ENCODE measurements at places on chromosomes 7 and 10.

DNA sequence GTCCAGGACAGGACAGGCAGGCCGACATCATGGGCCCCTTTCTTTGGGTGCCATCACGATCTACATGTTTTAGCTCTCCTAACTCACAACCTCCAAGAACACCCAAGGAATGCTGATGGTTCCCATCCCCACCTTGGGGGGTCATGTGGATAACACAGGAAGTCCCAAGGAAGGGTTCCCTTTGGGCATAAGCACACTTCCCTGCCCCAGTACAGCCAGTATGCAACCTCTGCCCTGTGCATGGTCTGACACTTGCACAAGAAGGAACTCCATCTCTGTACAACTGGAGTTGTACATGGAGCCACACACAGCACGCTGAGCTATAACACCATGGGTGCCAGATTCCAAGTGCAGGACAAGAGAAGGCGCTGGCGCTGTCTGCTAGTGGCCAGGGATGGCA, 11.0 kb downstream of the MAT1A start:
- no peak for DNase-seq

DNA sequence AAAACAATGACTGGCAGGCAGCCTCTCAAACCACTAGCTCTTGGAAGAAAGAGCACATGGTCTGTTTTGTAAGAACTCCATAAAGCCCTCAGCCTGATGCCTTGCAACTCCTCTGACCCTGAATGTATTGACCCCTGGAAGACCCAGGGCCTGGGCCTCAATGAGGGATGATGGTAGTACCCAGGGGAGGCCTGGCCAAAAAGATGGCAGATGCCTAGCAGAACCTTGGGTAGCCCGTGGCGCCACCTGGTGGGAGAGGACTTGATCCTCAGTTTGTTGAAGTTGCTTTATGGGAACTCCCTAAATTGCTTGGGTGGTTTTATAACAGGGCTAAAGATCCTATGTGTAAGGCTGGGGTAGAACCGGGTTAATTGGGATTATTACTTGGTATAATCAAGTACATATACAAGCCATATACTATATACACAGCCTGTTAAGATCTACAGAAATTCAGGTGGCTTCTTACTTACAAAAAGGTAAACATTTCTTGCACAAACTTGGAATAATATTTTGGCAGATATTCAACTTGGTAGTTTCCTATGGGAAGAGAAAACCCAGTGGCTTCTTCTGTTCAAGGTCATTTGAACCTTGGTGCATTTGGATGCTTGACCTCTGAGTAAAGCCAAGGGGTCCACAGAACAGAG, 95.8 kb upstream of the CACUL1 start:
- DNase-seq = peak; percentile 72

GRCh38 chr10:24435374-24435773, 226.4 kb downstream of the KIAA1217 start:
- peak; percentile 73 for DNase-seq

DNA sequence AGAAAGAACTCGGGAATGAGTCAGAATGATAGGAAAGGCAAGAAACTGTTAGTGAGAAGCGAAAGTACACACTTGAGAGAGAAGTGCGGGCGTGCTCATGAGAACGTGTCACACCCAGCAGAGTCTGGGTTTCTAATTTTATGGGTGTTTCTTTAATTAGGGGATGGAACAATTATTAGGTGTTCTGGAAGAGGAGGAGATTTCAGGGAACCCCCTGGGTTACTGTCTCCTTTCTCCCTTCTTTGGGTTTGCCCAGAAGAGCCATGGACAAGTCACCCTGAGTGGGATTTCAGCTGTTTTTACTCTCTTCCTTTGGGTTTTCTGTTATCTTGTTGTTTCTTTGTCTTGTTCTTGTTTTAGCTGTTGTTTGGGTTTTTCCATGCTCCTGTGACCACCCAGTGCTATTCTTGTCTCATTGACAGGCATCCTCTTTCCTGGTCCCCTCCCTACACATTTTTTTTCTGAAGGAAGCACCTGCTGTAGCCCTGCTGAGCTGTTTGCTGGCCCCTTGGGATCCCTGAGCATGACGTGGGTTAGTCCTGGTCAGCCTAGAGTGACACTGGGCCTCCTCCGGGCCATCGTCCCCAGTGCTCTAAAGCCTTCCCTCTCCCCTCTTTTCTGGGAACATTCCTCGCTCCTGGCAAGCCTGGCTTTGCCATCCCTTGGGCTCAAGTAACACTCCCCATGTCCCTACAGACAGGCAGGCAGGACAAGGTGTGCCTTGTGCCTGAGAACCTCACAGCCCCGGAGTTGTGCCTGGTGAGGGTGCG, 3.5 kb downstream of the SH2D4B start:
- no peak for DNase-seq
